ENCODE measurements at places on chromosomes 11 and 22.

DNA sequence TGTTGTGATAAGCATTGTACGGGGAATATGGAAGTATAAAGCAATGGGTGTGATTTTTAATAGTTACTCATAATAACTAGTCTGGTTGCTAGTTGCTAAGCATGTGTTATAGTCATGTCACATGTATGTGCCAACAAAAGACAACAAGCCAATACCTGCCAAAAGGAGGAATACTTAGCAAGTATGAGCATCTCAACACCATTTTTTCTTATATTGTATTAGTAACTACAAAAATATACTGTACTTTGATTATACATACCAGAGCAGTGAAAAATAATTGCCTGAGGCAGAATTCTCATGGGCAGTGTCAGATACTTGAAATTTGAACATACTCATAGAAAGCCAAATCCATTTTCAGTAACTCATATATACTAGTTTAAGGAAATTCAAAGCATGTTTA lies 62.4 kb upstream of the ALKBH3 start:
- DNase-seq: no peak

DNA sequence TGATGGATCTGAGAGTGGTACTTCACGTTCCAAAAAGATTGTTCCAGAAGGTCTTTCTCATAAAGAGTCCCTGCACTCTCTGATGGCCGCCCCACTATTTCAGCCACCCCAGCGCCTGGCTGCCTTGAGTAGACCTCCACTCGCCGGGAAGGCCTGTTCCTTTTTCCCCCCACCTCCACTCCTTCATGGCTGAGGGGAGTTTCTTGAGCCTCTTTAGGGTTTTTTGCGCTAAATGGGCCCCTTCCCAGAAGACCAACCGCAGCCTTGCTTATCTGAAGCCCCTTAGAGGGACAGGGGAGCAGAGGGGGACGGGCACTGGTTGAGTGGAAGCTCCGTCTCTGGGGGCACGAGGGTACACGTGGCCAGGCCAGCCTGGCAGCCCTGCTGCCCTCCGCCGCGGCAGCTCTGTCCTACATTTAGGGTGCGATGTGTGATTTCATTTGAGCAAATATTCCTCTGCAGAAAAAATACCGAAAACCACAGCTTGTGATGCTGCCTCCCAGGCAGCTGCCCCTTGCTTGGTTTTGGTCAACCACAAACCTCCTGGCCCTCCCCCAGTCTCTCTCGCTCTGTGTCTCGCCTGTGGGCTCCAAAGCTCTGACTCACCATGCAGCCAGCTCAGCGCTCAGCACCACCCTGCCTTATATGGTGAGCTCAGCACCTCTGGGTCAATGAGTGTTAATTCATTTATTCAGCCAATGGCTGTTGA lies 88.7 kb downstream of the TP53I11 start:
- peak; percentile 93 for DNase-seq

DNA sequence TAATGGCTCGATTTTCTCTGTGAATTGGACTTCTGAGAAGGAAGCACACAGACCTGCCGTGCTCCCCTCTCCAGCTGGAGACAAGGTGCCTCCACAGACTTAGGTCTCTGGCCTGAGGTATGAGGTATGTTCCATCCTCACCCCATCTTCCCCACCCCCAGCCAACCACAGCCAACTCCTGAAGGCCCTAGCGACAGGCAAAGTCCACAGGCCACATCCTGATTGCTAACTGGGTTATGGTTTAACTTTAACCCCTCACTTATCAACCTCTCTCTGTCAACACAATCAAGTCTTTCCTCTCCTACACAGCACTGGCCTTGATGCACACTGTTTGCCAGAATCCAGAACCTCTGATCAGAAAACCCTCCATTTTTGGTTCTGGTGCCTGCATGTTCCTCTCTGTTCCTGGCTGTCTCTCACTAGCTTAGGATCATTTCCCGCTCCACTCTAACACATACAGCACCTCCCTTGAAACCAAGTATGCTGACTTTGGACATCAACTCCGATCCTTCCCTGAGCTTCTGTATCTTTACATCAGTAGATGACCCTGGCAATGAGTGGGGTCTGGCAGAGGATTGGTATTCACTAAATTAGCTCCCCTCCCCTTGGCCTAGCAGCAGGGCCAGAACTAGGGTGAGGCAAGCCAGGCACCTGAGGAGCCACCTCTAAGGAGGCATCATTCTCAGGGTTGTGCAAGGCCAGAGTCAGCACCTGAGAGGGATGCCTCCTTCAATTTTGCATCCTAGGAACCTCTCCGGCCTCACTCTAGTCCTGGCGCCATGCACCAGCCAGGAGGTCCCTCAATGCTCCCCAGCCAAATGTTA lies 22.0 kb downstream of the JAML start:
- peak; percentile 73 for DNase-seq

GRCh38 chr22:32574958-32575910 lies 100.6 kb downstream of the FBXO7 start:
- DNase-seq: no peak

GRCh38 chr22:29325785-29326315 lies 10.4 kb upstream of the RASL10A start:
- no peak for DNase-seq

DNA sequence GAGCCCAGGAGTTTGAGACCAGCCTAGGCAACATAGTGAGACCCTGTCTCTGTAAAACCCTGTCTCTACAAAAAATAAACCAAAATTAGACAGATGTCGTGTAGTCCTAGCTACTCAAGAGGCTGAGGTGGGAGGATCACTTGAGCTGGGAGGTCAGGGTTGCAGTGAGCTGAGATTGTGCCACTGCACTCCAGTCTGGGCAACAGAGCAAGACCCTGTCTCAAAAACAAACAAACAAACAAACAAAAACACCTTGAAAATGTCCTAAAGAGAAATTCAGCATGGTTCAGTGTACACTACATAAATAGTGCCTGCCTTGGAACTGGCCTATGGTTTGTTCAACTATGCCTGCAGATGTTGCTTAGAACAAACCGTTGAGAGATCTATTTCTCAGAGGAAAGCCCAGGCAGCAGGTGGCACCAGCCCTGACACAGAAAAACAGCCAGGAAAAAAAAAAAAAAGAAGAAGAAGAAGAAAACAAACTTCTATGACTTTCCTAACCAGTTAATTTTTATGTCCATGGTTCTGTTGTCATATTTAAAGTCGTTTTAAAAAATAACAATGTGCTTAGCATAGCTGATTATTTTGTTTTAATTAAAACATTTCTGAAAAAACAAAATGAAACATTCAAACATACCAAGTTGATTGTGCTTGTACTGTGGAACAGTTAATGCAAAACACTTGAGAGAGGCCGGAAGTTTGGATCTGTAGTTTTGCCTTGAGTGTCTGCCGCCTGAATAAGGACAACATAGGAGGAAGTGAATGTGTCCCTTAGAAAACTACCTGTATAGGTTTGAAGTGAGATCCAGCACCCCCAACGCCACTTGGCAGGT lies 5.4 kb downstream of the KREMEN1 start:
- no peak for DNase-seq

- DNase-seq: no peak
Observed at GRCh38 chr11:134913391-134913790, 501.3 kb upstream of the B3GAT1 start.

- peak; percentile 72 for DNase-seq
Observed at GRCh38 chr11:72589802-72590761, 84.1 kb downstream of the PDE2A start.

DNA sequence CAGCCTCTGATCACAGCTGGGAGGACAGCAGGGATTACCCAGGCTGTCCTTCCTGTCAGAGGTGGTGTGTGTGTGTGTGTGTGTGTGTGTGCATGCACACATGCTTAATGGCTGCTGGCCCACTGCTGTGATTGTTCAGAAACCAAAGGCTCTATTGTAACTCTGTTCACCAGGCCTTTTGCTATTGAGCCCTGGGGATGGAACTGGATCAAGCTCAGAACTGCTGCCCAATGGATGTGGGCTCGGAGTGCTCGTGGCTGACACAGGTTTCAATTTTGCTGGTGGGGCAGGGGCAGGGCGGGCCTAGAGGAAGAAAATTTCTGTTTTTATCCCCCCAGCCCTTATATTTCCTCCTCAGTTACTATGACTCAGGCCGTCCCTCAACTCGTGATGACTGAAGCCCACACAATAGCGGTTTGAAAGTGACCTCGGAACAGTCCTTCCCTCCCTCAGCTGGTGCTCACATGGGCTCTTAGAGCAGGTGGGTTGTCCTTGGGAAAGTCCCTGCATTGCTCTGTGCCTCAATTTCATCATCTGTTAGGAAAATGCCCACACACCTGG lies 359.3 kb downstream of the TENM4 start:
- DNase-seq: no peak

DNA sequence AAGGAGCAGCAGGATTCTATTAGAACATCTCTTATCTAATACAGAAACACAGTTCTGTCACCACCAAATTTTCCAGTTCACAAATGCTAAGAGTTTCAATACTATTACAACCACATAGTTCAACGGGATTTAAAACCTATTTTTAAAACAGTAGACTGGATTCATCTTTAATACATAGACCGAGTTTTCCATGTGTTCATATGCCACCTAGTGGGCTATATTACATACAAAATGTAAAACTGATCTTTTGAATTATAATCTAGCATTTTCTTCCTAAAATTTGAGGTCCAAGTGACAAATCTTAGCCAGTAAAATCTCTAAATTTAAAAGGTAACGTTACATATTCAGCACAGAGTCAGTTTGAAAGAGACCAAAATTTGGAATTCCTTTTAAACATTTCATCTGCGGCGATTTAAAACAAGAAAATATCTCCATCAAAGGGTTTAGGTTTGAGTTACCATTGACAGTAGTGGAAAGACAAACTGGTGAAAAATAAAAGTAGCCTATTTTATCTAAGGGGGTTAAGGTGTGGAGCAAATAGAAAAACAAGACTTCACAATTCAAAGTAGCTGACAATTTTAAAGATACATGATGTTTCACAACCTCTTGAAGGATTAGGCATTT lies 269.3 kb upstream of the MPPED2 start:
- DNase-seq: no peak

DNA sequence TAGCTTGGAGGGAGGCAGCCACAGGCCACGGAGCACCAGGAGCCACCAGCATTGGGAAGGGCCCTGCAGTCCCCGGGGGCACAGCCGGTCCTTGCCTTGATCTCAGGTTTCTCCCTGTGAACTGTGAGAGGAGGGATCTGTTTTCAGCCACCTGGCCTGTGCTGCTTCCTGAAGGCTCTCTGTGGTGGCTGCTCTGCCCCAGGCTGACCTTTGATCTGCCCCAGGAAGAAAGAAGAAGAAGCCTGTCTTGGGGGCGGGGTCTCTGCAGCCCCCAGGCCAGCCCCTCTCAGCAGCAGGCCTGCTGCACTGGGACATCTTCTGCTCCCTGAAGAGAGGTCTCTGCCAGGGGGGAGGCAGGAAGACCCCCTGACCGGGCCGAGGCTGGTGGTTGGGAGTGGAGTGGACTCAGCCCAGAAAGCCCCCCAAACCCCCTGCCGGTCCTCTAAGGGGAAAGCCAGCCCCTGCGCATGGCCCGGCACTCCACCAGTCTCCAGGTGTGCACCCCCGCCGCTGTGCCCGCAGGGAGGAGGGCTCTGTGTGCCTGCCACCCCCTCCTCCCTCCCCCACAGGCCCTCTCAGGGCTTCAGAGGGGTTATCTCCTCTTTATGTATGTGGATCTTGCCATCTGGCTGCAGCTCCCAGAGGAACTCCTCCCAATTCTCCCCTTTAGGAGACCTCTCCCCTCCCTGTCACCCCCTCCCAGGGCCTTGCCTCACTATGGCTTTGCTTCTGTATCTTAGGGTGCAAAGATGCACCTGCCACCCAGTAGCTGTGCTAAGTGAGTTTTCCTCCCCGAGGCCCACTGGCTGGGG lies 675.3 kb downstream of the BRD1 start:
- DNase-seq: no peak

GRCh38 chr11:104134745-104135144 lies 29.2 kb downstream of the PDGFD start:
- no peak for DNase-seq

GRCh38 chr22:30047364-30047738 lies 32.9 kb upstream of the HORMAD2 start:
- DNase-seq: no peak

DNA sequence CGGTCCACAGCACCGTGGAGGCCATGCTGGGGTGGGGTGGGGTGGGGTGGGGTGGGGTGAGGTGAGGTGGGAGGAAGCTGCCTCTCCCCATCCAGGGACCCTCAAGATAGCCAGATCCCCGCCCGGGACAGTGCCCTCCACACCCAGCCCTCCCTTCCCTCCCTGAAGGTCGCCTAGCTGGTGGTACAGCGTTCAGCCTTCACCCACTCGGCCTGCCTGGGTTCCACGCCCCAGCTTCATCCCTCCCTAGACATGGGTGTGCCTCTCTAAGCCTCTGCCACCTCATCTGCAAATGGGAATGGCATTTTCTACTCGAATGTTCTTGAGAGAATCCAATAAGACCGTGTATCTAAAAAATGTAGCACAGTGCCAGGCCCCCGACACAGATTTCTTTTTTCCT lies 17.8 kb downstream of the KCTD17 start:
- DNase-seq: no peak

DNA sequence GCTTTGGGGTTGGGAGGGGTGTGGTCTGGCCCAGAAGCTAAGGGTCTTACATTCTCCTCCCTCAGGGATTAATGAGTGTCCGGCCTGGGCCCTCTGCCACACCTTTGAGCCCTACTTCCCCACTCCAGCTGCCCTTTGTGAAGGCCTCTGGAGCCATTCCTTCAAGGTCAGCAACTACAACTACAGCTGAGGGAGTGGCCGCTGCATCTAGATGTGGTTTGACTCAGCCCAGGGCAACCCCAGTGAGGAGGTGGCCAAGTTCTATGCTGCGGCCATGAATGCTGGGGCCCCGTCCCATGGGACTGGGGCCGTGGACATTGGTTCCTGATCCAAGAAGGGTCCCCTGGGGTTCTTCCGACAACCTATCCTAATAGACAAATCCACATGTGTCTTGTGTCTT lies 14.3 kb upstream of the FOLR1 start:
- DNase-seq: no peak

- DNase-seq: no peak
Observed at GRCh38 chr22:33332538-33332937, 274.4 kb upstream of the SYN3 start.

DNA sequence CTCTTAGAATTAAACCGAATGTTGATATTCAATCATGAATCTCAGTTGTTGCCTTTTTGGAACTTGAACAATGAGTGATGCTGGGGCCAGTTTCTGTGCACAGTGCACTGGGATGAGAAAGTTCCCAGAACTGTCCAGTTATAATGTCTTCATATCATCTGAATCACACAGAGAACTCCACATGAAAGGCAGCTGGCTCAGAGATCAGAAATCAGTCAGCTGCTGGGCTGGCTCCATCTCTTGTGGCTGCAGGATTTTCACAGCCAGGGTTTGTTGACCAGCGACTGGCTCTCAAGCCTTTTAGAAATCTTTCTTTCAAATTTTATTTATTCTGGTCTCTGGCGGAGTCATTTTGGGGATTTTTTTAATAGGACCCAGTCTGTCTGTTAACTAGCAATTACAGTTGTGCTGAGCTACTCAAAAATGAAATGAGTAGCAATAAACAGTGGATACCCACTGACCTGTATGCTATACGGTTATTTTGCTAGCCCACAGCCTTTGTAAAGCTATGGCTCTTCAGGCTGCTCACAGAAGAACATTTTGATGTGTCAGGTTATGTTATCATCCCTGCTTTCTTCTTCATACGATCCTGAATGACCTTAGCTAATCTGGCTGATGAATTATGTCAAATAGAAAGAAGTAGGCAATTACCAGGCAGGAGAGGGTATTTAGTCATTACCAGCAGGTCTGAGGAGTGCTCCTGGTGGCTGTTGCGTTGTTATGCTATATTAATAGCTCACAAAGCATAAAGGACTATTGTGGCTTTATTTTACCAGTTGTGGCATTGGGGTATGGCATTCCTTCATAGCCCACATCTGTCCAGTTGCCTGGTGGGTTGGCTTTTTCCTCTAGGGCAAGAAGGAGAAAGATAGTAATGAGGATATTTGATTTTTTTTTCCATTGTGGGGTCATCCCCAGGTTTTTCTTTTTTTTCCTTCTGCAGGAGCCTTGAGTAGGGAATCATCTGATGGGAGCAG lies 3.6 kb downstream of the FAT3 start:
- DNase-seq: no peak

GRCh38 chr22:16961477-16962186 lies 46.4 kb downstream of the GAB4 start:
- no peak for DNase-seq
